Right renal pelvis (tissue), 4 donors: ENCODE measurements at places on chromosomes 1 and 21. TPM values are rescaled to one million over a fixed set of nuclear protein-coding genes. Genes with fewer than 3 reads are reported as not detected.

The FMO4 gene
- 17.0 TPM for polyA plus RNA-seq

The NPHP4 gene
- polyA plus RNA-seq = 9.8 TPM

The USP48 gene
- polyA plus RNA-seq = 67.7 TPM

The LYPD8 gene
- polyA plus RNA-seq = not detected

The TCHH gene
- polyA plus RNA-seq = 0.03 TPM

The THEM5 gene
- polyA plus RNA-seq = 0.60 TPM

The CFHR2 gene
- not detected for polyA plus RNA-seq

The SMIM1 gene
- polyA plus RNA-seq = 15.3 TPM

The KCNJ9 gene
- not detected for polyA plus RNA-seq

The FAM72D gene
- polyA plus RNA-seq = 4.7 TPM

The MEX3A gene
- polyA plus RNA-seq = 45.0 TPM
